Ascending aorta (tissue), 2 donors: ENCODE measurements at places on chromosomes 3 and 15. TPM values are rescaled to one million over a fixed set of nuclear protein-coding genes. Genes with fewer than 3 reads are reported as not detected.

DNA sequence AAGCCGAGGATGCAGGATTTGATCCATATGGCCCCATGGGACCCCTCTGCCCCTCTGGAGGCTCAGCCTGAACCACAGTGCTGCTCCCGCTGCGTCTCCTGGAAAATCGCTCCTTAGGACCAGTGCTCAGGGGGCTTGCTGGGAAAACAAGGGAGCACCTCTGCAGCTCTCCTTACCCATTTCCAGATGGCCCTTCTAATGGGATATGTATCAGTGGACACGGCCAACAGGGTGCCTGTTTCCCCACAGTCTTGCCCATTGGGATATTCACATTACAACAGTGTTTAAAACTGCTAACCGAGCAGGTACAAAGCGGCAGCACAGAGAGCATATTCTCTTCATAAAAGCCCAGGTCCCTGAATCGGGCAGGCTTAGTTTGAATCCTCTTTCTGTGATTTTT lies 27.1 kb downstream of the TMEM44 start:
- H3K27ac ChIP-seq: no peak overlapping the region
- no peaks in the 10 kb centered on the region for H3K36me3 ChIP-seq
- H3K4me3 ChIP-seq: no peak overlapping the region
- DNase-seq: no peak

- no peaks in the 10 kb centered on the region for H3K4me1 ChIP-seq
- no peaks in the 10 kb centered on the region for H3K27me3 ChIP-seq
- no peak overlapping the region for H3K27ac ChIP-seq
- H3K36me3 ChIP-seq: no peaks in the 10 kb centered on the region
Measured at GRCh38 chr3:180026997-180027396, 9.7 kb downstream of the PEX5L start.

DNA sequence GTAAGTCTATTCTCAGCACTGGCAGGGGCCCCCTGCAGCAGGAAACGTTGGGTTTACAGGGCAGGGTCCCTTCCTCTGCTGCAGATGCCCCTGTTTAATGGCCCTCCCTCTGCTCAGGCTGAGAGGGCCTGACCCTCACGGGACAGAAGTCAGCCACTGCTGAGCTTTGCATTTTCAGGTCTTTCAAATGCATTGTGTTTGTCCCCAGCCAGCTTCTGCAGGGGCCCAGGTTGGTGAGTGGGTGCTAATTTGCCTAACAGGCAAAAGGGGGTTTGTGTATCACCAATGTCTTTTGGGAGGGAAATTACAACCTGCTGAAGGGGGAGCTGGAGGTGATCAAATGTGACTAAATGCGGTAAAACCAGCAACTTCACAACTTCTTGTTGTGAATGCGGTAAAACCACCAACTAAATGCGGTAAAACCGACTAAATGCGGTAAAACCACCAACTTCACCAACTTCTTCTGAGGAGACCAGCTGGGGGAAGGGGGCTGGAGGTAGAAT lies 44.8 kb upstream of the UBE2E1 start:
- no peaks in the 10 kb centered on the region for H3K36me3 ChIP-seq
- peaks cover 3% of the 10 kb centered on the region for H3K4me1 ChIP-seq
- no peak overlapping the region for H3K27ac ChIP-seq
- no peaks in the 10 kb centered on the region for H3K27me3 ChIP-seq
- no peak overlapping the region for H3K4me3 ChIP-seq
- no peak for DNase-seq

GRCh38 chr3:61707492-61707891 lies 146.1 kb downstream of the PTPRG start:
- no peak overlapping the region for H3K27ac ChIP-seq
- no peaks in the 10 kb centered on the region for H3K27me3 ChIP-seq
- H3K4me1 ChIP-seq: peaks cover 4% of the 10 kb centered on the region
- DNase-seq: no peak
- no peaks in the 10 kb centered on the region for H3K36me3 ChIP-seq
- H3K4me3 ChIP-seq: no peak overlapping the region

DNA sequence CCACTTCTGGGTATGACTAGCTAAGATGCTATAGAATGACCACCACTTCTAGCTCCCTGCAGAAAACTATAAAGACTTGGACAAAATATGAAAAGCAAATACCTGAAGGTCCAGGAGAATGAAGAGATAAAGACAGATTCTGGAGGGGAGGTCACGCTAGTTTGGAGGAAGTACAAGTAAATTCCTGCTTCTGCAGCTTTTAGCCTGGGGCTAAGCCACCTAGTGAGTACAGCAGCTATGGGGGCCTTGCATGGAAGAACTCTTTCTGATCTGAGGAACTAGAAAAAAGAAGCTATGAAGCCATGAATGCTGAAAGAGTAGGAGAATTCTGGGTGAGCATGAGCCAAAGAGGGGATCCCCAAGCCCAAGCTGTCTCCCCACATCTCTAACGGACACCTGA lies 29.8 kb downstream of the NRG4 start:
- no peak overlapping the region for H3K27ac ChIP-seq
- no peaks in the 10 kb centered on the region for H3K36me3 ChIP-seq
- no peak overlapping the region for H3K4me3 ChIP-seq
- DNase-seq: no peak

DNA sequence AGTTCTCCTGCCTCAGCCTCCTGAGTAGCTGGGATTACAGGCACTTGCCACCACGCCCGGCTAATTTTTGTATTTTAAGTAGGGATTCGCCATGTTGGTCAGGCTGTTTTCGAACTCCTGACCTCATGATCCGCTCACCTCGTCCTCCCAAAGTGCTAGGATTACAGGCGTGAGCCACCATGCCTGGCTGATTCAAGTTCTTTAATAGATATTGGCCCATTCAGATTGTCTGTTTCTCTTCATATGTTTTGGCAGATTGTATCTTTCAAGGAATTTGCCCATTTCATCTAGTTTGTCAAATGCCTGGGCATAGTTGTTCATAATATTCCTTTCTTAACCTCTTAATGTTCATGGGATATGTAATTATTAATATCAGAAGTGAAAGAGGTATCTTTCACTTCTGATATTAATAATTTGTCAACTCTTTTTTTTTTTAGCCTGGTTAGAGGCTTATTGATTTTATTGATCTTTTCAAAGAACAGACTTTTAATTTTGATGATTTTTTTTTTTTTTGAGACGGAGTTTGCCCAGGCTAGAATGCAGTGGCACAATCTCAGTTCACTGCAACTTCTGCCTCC lies 40.2 kb upstream of the ZFAND6 start:
- no peaks in the 10 kb centered on the region for H3K27me3 ChIP-seq
- H3K27ac ChIP-seq: no peak overlapping the region
- no peaks in the 10 kb centered on the region for H3K36me3 ChIP-seq
- no peak for DNase-seq

- H3K4me1 ChIP-seq: no peaks in the 10 kb centered on the region
- DNase-seq: no peak
- H3K36me3 ChIP-seq: no peaks in the 10 kb centered on the region
- no peak overlapping the region for H3K4me3 ChIP-seq
Measured at GRCh38 chr3:13706451-13706850, 157.5 kb downstream of the FBLN2 start.

GRCh38 chr3:127131424-127132170 lies 61.3 kb upstream of the PRR23E start:
- H3K27ac ChIP-seq: no peak overlapping the region
- H3K36me3 ChIP-seq: no peaks in the 10 kb centered on the region
- no peaks in the 10 kb centered on the region for H3K27me3 ChIP-seq
- no peak for DNase-seq

- no peak overlapping the region for H3K27ac ChIP-seq
- H3K36me3 ChIP-seq: no peaks in the 10 kb centered on the region
- H3K4me3 ChIP-seq: no peak overlapping the region
Measured at GRCh38 chr3:155676252-155676981, 68.5 kb downstream of the PLCH1 start.

DNA sequence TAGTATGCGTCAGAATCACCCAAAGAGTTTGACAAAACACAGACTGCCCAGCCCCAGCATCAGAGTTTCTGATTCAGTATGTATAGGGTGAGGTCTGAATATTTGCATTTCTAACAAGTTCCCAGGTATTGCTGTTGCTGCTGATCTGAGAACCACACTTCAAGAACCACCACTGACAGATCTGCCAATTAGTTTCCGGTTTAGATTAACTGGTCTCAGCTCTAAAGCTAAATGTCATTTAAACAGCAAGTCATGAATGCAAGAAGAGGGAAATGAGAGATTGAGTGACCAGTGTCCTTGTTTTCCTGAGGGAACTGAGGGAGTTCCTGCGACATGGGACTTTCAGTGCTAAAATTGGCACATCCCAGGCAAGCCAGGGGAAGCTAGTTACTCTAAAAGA lies 305.0 kb downstream of the ZNF385D start:
- no peak overlapping the region for H3K27ac ChIP-seq
- H3K4me1 ChIP-seq: peaks cover 16% of the 10 kb centered on the region
- H3K27me3 ChIP-seq: no peaks in the 10 kb centered on the region
- no peak overlapping the region for H3K4me3 ChIP-seq
- DNase-seq: no peak
- H3K36me3 ChIP-seq: no peaks in the 10 kb centered on the region

DNA sequence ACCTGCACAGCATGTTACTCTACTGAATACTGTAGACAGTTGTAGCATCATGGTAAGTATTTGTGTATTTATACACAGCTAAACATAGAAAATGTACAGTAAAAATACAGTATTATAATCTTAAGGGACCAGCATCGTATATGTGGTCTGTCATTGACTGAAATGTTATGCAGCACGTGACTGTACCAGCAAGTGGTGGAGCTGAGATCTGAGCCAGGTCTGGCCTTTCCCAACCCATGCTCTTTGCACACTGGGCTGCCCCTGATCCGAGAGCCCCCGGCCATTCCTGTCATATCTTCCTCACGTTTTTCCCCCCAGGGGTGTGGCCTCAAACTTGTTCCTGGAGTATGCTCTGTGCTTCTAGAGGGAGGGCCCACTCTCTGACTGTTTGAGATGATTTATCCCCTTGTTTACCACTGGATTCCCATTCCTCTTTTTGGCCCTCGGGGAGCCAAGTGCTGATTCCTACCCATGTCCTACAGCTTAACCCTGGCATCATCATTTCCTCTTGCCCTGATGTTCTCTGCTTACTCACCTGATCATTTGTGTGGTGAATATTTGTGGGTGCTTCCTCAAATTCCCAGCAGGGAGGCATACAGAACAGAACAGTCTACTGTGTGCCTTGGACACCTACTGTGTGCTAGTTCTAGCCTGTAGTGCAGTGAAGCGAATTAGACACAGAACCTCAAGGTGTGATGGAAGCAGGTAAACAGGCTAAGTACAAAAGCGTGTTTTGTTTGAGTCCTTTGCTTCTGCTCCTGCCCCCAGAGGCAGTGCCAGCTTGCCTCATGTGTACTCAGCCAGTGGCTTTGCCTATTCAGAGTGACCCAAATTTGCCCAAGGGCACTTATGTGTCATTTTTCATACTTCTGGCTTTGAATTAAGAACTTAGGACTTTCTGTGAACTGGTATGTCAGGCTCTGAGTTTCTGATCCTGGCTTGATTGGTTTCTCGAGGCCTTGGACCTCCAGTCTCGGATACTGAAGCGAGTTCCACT lies 21.0 kb downstream of the CSRNP1 start:
- no peak overlapping the region for H3K27ac ChIP-seq
- no peaks in the 10 kb centered on the region for H3K27me3 ChIP-seq
- DNase-seq: no peak
- H3K36me3 ChIP-seq: peaks cover 15% of the 10 kb centered on the region
- no peaks in the 10 kb centered on the region for H3K4me1 ChIP-seq
- no peak overlapping the region for H3K4me3 ChIP-seq

DNA sequence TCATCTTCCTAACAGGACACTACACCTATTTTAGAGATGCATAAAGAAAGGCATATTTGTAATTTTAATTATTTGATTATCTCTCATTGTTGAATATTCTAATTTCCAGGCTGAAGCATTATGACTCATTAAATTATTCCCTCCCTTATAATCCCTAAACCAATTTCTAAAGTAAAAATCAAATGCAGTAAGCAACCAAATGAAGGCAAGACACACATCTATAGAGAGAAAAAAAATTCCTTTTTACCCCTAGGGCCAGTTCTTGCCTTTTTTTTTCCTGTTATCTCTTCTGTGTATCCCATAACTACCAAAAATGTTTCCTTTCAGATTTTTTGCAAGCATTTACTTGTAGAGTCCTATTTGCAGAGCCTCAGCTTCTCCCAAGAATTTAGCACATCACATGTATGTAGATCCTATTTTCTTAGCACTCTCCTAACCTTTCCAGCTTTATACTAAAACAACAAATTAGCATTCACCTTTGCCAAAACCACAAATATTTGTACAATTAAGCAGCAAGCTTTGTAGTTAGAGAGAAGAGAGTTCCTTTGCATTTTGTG lies 177.9 kb downstream of the SATB1 start:
- no peak for DNase-seq
- H3K4me3 ChIP-seq: no peak overlapping the region
- H3K36me3 ChIP-seq: no peaks in the 10 kb centered on the region
- H3K27ac ChIP-seq: no peak overlapping the region
- H3K27me3 ChIP-seq: no peaks in the 10 kb centered on the region

GRCh38 chr3:172646439-172647015 lies 64.3 kb downstream of the NCEH1 start:
- H3K27ac ChIP-seq: no peak overlapping the region
- no peak overlapping the region for H3K4me3 ChIP-seq
- H3K4me1 ChIP-seq: no peaks in the 10 kb centered on the region
- H3K36me3 ChIP-seq: peaks cover 14% of the 10 kb centered on the region
- no peak for DNase-seq
- H3K27me3 ChIP-seq: no peaks in the 10 kb centered on the region

GRCh38 chr15:33959844-33960548 lies 8.3 kb upstream of the CHRM5 start:
- H3K27me3 ChIP-seq: no peaks in the 10 kb centered on the region
- no peaks in the 10 kb centered on the region for H3K4me1 ChIP-seq
- no peak for DNase-seq
- H3K27ac ChIP-seq: no peak overlapping the region

GRCh38 chr3:115788921-115789470 lies 165.7 kb downstream of the GAP43 start:
- peaks cover 3% of the 10 kb centered on the region for H3K4me1 ChIP-seq
- no peak for DNase-seq
- H3K4me3 ChIP-seq: no peak overlapping the region
- H3K27ac ChIP-seq: no peak overlapping the region

GPR160 gene
- total RNA-seq: 7.3 TPM

MYRIP gene
- total RNA-seq: 12.7 TPM
